Left kidney (tissue), 8 donors: ENCODE measurements at places on chromosomes 5 and 9. TPM values are rescaled to one million over a fixed set of nuclear protein-coding genes. Genes with fewer than 3 reads are reported as not detected.

Gene ENTREP1
- polyA plus RNA-seq, result 5.0 TPM

Gene ECM2
- polyA plus RNA-seq, result 14.9 TPM

Gene MLANA
- polyA plus RNA-seq, result 1.0 TPM

Gene PAM
- polyA plus RNA-seq, result 232 TPM

Gene ALDH1A1
- 281 TPM for polyA plus RNA-seq

Gene CTXN3
- not detected for polyA plus RNA-seq

DNA sequence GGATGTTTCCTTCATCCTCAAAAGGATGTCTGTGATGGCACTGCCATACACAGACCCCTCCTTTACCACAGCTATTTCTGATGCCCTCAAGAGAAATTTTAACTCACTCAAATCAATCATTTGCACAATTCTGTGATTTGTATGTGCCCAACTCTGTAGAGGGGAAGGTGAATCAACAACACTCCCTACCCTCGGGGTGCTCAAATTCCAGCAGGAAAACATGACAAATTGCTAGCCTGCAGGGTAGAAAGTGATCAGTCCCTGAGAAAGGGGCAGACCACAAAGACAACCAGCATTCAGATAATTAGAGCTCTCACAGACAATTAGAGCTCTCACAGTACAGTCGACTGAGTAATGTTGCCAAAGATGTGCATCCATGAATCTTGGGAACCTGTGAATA, 45.3 kb upstream of the FOXE1 start:
- DNase-seq, result no peak

DNA sequence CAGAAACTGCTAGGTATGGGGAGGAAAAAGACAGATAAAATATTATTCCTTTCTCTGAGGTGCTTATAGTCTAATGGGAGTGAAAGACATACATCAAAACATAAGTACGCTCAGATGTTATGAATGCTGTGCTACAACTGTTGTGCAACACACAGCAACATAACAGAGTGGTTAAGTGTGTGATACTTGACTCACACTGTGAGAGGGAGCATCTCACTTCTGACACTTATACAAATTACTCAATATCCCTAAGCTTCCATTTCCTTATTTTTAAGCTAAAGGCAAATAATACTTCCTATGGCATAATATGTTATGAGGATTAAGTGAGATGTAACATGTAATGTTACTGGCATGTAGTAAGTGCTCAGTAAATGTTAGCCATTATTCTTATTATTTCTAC, 110.6 kb upstream of the FER start:
- no peak for DNase-seq

DNA sequence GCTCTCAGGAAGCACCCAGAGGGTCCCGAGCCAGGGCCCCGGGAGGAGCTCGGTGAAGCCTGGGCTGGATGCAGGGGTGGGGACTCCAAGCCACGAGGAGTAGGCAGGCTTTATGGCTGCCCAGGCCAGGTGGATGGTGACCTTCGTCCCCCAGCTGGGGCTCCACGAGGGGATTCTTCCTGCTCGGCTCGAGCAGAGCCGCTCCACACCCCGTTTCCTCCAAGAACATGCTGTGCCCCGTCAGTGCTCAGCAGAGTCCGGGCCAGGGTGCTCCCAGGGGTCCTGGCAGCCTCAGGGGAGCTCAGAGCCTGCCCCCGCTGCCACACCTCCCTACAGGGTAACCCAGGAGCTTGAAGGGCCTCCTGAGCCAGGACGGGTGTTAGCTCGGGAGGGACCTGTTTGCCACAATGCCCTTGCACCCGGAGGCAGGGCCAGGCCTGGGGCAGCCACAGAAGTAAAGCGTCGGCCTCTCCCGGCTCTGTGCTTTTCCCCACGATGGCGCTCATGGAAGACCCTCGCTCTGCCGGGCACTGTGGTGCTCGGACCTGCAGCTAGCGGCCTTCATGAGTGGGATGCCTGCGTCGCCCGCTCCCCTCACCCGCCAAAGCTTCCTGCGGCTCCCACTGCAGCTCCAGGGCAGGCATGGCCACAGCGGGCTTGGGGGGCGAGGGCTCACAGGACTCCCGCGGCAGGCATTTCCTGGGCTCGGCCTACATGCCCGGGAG, 86.8 kb downstream of the KCNT1 start:
- no peak for DNase-seq

- no peak for DNase-seq
Observed at GRCh38 chr9:73042155-73042554, 89.3 kb upstream of the ALDH1A1 start.

DNA sequence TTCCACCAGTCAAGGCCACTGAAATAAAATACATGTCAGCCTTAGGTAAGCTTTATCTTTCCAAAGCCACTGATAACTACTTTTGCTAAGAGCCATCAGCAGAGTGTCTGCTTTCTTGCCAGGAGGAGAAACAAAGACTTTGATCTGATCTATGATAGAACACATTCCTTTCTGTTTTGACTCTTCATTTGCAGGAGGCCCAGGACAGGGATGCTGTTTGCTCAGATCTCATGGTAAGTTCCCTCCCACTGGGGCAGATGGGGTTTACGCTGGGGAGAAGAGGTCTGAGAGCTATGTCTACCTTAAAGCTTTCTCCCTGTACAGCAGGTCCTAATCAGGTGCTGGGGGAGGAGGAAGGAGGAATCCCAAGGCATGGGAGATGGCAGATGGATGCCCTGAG, 497.6 kb downstream of the NTRK2 start:
- DNase-seq, result no peak

DNA sequence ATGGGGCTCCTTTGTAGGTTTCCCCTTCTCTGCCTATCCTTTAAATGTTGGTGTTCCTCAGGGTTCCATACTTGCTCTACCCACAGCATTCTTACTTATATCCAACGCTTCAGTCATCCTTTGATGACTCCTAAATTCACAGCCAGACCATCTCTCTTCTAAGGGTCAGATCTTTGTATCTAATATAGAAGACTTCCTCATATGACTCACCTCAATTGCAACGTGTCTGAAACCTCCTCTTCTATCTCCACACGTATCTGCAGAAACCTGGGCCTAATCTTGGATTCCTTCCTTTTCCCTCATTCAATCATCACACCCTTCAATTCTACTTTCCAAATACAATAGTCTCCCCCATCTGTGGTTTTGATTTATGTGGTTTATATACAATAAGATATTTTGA, 68.3 kb downstream of the HMGCR start:
- DNase-seq, result no peak

GRCh38 chr5:107385708-107386107, 285.0 kb downstream of the EFNA5 start:
- no peak for DNase-seq

DNA sequence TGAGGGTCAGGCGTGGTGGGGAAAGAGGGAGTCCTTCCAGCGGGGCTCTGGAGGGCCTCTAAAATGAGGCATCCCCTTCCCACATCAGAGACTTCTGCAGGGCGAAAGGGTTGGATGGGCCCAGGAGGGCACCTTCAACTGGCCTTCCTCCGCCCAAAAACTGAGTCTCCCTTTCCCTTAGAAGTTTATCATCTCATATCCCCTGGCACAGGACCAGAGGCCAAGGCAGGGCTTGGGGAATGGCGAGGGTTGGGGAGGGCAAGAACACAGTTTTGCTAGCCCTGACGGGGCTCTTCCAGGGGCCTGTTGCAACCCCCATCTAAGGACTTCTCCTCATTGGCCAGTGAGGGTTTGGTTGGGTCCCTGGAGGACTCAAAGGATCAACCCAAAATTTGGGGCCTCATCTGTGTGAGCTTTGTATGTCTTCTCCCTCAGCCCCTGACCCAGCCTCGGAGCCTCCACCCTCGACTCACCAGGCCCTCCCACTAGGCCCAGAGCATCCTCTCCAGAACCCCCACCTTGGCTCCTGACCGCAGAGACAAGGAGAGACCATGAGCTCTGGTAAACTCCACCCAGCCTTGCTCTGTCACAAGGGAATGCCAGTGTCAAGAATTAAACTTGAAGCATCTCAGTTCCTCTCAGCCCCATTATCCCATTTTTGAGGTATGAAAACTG, 24.1 kb downstream of the AQP7 start:
- DNase-seq, result no peak

- DNase-seq, result no peak
Observed at GRCh38 chr5:153893817-153894216, 144.9 kb downstream of the FAM114A2 start.

GRCh38 chr9:71990466-71990865, 69.9 kb downstream of the C9orf57 start:
- no peak for DNase-seq

DNA sequence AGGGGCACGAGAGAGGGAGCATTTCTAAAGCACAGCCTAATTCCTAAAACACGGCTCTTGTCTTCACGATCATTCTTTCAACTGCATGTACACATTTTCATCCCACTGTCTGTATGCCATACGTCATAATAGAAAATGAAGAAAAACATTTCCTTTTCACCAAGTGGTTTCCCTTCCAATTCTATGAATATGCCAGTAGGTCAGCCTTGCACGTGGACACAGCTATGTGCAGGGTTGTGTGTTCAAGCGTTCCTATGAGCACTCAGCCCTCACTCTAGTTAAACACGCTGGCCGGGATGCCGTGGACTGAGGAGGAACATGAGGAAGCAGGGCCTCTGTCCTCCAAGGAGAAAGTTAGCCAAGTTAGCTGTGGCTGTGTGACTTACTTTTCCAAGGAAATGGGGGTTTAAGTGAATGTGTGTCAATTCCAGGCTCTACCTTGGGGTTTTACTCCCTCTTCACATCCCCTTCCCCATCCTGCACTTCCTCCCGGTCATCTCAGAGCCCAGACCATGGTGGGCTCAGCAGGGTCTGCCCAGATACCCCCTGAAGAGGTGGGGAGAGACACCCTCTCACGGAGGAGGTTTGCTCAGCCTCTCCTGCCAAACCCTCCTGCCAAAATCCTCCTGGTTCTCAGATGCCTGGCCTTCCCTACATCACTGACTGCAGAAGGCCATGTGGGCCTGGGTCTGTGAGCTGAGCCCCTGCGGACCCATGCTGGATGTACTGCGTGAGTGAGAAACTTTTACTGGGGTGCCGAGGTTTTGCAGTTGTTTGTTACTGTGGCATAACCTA, 230.6 kb downstream of the FSTL4 start:
- no peak for DNase-seq

- no peak for DNase-seq
Observed at GRCh38 chr9:91147079-91147708, 214.5 kb downstream of the AUH start.
